ENCODE measurements at places on chromosomes 3 and 15. TPM values are rescaled to one million over a fixed set of nuclear protein-coding genes. Genes with fewer than 3 reads are reported as not detected.

The HYKK gene
- total RNA-seq, result 7.9 TPM

The ANKRD34C gene
- total RNA-seq, result 0.47 TPM

The ALPK3 gene
- 116 TPM for total RNA-seq

The PDZRN3 gene
- 152 TPM for total RNA-seq

The TMC3 gene
- not detected for total RNA-seq

The LRRC3B gene
- total RNA-seq, result not detected

DNA sequence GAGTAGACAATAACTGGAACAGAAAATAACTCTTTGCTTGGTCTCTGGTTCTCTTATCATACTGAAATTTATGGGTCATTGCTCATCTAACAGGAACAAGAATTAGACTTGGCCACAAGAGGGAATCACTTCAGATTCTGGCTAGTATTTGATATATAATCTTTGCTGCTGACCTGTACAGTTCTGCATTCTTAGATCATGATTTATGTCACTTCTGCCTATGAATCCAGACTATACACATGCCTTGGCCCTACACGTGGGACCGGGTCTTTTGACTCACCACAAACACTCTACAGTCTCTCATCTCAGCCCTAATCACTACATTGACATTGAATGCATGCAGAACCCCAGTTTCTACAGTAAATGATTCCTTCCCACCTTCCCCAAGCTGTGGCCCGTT, 162.5 kb upstream of the SOX2 start:
- DNase-seq, result no peak
- H3K27me3 ChIP-seq, result no peaks in the 10 kb centered on the region
- no peaks in the 10 kb centered on the region for H3K36me3 ChIP-seq
- no peaks in the 10 kb centered on the region for H3K4me1 ChIP-seq
- H3K4me3 ChIP-seq, result no peak overlapping the region
- no peak overlapping the region for H3K27ac ChIP-seq

DNA sequence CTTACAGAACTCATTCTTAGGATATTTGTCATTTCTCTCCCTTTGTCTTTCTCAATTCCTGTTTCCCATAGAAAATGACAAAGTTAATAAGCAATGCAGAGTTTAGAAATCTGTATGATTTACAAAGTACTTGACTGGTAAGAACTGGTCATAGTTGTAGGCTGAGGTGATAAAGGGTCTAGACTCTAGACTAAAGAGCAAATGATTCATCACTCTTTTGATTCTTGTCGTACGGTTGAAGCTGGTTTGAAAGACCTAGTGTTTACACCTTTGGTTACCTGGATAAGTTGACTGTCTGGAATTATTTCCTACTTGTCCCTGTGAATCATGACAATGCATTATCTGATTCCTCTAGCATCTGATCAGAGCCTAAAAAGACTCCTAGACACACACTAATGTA, 58.9 kb upstream of the TP63 start:
- no peak overlapping the region for H3K4me3 ChIP-seq
- H3K4me1 ChIP-seq, result no peaks in the 10 kb centered on the region

DNA sequence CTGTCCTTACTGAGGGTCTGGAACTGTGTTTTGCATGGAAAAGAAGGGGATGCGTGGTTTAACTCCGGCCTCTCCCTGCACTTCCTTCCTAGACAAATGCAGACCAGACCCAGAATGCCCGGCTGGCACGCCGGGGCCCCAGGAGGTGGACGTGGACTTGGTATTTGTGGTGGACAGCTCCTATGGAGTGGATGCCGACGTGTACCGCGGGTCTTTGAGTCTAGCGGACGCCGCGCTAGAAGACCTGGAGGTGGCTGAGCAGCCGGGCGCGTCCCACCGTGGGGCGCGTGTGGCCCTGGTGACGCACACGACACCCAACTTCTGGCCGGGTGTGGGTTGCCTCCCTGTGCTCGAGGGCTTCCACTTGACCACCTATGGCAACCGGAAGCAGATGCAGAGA, 81.8 kb upstream of the COL6A5 start:
- DNase-seq, result no peak
- no peak overlapping the region for H3K27ac ChIP-seq
- H3K36me3 ChIP-seq, result no peaks in the 10 kb centered on the region
- H3K4me1 ChIP-seq, result peaks cover 8% of the 10 kb centered on the region
- H3K27me3 ChIP-seq, result no peaks in the 10 kb centered on the region

- H3K27ac ChIP-seq, result no peak overlapping the region
- no peaks in the 10 kb centered on the region for H3K36me3 ChIP-seq
- DNase-seq, result peak; percentile 20
- peaks cover 10% of the 10 kb centered on the region for H3K27me3 ChIP-seq
- H3K4me1 ChIP-seq, result no peaks in the 10 kb centered on the region
- H3K4me3 ChIP-seq, result no peak overlapping the region
Observed at GRCh38 chr15:69666441-69666882, 213.8 kb downstream of the RPLP1 start.

- no peaks in the 10 kb centered on the region for H3K4me1 ChIP-seq
- no peak overlapping the region for H3K4me3 ChIP-seq
- H3K27ac ChIP-seq, result no peak overlapping the region
- no peaks in the 10 kb centered on the region for H3K27me3 ChIP-seq
- no peaks in the 10 kb centered on the region for H3K36me3 ChIP-seq
Observed at GRCh38 chr15:100772892-100773520, 106.6 kb upstream of the ALDH1A3 start.

DNA sequence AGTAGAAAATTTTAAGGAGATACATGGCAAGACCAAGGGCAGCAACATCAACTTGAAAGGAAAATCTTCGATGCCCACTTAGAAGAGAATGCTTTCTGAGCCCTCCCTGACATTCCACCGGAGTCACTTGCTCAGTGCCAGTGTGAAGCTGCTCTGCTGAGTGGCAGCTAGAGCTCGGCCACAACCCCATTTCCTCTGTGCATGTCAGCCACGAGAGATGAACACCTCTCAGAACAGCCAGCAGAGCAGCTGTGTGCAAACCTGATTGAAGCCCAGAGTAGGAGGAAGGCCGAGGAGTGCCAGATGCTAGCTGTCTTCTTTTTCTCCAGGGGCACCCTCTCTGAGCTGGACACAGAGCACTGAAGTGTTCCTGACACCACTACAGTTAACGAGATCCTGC, 12.2 kb downstream of the TARS3 start:
- DNase-seq, result no peak
- H3K4me1 ChIP-seq, result no peaks in the 10 kb centered on the region
- no peaks in the 10 kb centered on the region for H3K27me3 ChIP-seq
- peaks cover 93% of the 10 kb centered on the region for H3K36me3 ChIP-seq
- H3K27ac ChIP-seq, result no peak overlapping the region

DNA sequence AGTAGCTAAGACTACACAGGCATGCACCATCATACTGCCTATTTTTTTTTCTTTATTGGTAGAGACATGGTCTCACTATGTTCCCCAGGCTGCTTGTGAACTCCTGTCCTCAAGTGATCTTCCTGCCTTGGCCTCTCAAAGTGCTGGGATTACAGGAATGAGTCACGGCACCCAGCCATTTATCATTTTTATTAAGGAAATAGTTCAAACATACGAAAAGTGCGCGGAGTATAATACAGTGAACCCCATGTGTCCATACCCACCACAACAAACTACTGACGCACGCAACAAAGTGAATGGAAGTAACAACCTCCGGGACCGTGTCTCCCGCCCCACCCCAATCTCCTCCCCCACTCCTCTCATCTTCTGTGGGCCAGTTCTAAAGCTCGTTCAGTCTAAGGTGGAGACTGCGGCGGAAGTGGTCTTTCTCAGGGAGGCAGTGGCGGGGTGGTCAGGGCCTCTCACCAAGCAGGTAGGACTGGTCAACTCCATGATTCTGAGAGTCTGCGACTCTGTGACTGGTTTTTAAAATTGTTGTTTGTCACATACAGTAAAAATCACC, 42.1 kb downstream of the DNAJB8 start:
- no peaks in the 10 kb centered on the region for H3K36me3 ChIP-seq
- no peak overlapping the region for H3K4me3 ChIP-seq
